GM13976 (cell line): ENCODE measurements at places on chromosomes 7 and 10.

- DNase-seq: no peak
Observed at GRCh38 chr7:128881458-128882125, 18.9 kb downstream of the ATP6V1F start.

DNA sequence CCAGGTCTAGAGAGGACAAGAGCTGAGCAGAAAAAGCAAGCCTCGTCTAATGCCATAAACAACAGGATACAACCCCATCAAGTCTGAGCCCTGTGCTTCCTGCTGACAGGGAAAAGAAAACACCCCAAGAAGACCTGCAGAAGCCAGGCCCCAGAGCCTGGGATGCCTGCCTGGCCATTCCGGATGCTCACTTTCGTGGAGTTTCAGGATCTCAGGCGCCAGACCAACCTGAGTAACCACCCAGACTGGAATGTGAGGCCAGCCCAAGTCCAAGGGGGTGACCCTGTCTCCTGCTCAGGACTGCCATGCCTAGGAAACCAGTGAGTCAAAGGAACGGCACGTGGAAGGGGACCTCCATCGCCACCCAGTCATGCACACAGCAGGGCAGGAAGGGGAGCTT is 74.3 kb downstream of the PLXNA4 start:
- DNase-seq: no peak

GRCh38 chr10:28959850-28960501 is 282.7 kb downstream of the BAMBI start:
- DNase-seq: no peak

- no peak for DNase-seq
Observed at GRCh38 chr10:119754936-119755335, 29.1 kb downstream of the INPP5F start.

DNA sequence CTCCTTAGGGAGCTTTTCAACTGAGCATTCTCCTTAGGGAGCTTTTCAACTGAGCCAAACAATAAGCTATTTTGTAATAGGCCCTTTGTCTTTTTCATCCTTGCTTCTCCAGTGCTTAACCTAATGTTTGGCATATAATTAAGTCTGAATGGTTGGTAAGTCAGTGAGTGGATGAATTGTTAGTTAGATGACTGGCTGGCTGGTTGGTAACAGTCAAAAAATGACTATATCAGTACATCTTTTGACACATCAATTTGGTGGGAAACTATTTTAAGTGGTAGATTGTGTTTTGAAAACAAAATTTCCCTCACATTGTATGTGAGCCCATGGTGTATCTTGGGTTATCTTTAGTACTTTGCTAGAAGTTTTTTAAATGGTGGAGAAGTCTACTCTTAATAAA is 16.4 kb downstream of the ING3 start:
- DNase-seq: no peak

- DNase-seq: no peak
Observed at GRCh38 chr10:34088208-34088794, 726.8 kb downstream of the PARD3 start.

- DNase-seq: no peak
Observed at GRCh38 chr10:118732245-118733165, 22.3 kb downstream of the CACUL1 start.

GRCh38 chr7:98922392-98923187 is 44.3 kb downstream of the TRRAP start:
- no peak for DNase-seq

DNA sequence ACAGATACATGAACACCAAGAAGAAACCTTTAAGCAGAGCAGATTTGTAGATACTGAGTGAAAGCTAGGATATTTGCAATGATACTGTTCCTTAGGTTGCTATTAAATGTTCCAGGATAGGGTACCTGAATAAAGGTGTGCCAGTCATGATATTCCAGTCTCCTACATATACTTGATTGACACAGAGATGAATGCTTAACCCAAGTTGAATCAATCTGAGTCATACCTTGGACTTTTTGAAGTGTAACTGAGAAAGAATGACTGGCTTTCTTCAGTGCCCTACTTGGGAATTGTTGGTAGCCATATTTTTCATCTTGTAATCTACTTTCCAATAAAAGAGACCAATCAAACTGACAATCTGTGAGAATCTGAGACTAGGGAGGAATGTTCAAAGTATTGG is 805.7 kb upstream of the GHITM start:
- no peak for DNase-seq

DNA sequence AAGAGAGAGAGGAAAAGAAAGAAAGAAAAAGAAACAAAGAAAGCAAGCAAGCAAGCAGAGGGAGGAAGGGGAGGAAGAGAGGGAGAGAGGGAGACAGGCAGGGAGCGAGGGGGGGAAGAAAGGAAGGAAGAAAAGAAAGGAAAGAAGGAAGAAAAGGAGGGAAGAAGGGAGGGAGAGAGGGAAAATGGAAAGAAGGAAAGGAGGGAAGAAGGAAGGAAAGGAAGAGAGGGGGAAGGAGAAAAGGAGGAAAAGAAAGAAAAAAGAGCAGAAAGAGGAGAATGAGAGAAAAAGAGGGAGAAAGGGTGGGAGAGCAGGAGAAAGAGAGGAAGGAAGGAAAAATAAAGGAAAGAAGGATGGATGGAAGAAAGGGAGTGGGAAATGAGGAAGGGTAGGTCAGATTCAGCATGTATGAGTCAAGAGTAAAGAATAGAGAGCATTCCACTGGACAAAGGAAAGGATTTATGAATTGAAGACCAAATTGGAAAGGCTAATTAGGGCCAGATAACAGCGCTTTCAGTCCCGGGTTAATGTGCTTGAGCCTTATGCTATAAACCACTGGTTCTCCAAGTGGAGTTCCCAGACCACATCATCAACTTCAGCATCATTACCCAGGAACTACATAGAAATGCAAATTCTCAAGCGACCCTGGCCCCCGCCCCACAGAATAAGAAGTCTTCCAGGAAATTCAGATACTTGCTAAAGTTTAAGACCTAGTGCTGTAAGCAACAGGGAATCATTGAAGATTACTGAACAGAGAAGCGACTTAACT is 85.1 kb downstream of the C10orf90 start:
- DNase-seq: no peak

DNA sequence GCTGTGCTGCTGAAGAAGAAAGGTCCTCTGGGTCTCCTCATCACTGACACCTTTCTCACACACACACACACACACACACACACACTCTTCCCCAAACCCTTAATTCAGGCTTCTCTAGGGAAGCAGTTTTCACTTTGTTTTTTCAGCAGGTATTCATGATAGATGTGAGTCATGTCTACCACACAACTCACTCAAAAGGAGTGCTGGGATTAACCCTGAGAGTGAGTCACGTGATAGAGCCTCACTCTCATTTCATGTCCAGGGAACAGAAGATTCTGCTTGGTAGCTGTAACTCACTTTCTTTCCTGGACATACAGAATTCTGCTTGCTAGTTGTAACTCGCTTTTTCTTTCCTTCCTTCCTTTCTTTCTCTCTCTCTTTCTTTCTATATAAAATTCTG is 45.4 kb downstream of the VIM start:
- no peak for DNase-seq

GRCh38 chr10:132297526-132297925 is 10.2 kb downstream of the STK32C start:
- DNase-seq: no peak

DNA sequence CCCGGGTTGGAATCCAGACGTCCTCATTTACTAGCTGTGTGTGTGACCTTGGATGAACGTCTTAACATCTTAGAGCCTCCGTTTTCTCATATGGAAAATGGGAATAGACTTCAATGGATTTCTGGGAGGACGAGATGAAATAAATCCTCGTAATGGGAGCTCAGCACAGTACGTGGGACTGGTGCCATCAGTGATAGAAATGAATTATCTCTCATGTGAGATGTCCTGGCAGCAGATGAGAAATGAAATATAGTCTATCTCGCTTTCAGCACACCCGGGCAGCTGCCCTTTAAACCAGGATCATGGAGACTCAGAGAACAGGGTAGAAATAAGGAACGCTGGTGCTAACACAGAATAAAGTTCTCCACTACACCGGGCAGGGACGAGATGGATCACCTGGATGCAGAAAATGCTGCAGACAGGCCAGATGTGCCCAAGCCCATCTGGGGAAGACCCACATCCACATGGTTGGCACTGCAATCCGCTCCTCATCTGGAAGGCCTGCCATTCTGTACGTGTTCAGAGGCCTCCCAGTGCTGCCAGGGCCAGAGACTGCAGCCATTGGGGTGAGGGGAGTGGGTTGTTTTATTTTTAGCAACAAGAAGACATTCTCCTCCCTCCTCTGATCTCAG is 11.1 kb upstream of the EMX2 start:
- DNase-seq: no peak

DNA sequence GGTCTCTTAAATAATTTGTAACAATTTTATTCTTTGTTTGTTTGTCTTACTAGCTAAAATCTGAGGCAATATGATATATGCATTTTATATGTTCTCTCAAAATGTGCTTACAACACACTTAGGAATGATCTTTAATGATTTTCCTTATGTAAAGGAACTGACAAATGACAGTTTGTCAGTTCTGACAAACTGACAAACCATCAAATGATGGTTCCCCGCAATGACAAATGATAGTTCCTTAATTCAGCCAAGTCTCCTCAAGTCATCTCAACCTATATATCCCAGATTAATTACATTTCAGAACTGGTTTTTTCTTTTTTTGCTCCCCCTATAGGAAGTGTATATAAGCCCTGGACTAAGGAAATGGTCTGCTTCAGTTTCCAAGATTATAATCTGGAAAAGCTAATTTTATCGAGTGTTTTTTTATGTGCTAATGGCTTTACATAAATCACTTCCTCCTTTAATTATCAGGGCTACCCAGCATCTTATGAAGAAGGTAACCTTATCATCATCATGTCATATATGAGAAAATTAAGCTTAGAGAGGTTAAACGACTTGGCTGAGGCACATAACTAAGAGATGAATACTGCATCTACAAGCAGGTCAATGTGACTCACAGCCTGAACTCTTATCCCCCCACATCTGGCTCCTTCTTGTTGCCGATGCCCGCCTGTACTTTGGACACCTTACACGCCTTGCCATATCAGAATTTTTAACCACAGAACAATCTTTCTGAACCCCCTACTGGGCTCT is 75.1 kb downstream of the RELN start:
- no peak for DNase-seq

DNA sequence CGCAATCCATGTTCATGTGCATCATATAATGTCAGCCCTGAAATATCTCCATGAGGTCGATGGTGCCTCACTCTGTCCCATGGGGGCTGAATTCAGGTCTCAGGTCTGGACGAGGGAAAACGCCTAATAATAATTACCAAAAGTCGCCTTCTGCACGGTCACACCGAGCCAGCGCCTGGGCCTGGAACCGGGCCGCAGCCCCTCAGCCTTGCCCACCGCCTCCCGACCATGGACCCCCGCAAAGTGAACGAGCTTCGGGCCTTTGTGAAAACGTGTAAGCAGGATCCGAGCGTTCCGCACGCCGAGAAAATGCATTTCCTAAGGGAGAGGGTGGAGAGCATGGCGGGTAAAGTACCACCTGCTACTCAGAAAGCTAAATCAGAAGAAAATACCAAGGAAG is 18.8 kb upstream of the KLRG2 start:
- no peak for DNase-seq
